M059J (cell line): ENCODE measurements at places on chromosomes 16 and 17. TPM values are rescaled to one million over a fixed set of nuclear protein-coding genes. Genes with fewer than 3 reads are reported as not detected.
A peak's percentile ranks its signal among the peaks of the same experiment; 100 is the strongest.

CCDC40 gene
- 0.94 and 1.3 TPM in 2 replicates for total RNA-seq

SDR42E1 gene
- 0.64 and 1.3 TPM in 2 replicates for total RNA-seq

TMEM132E gene
- 0.39 and 0.49 TPM in 2 replicates for total RNA-seq

CHST4 gene
- total RNA-seq = 0.05 TPM in 1 of 2 replicates, not detected in the other

TMEM204 gene
- total RNA-seq = not detected in 2 replicates

DOC2A gene
- 0.52 and 0.62 TPM in 2 replicates for total RNA-seq

TANGO6 gene
- total RNA-seq = 7.8 and 19.7 TPM in 2 replicates

KRT33A gene
- 0.17 TPM in 1 of 2 replicates, not detected in the other for total RNA-seq

GDPD1 gene
- 2.9 TPM in 1 of 2 replicates, not detected in the other for total RNA-seq

KRT23 gene
- not detected in 2 replicates for total RNA-seq

DNA sequence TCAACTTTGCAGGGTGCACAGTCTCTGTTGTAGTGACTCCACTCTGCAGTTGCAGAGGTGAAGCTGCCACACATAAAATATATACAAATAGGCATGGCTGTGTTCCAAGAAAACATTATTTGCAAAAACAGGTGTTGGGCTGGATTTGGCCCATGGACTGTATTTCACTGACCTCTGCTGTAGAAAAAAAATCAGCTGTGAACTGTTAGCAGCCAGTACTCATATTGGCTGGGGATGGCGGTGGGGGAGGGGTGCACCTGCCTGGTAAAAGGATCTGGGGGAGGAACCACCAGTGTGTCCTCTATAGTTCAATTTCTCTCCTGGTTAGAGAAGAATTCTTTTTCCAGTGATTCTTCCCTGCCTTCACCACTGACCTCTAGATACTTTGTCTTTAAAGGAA, 50.0 kb downstream of the SHISA9 start:
- DNase-seq = no peak

DNA sequence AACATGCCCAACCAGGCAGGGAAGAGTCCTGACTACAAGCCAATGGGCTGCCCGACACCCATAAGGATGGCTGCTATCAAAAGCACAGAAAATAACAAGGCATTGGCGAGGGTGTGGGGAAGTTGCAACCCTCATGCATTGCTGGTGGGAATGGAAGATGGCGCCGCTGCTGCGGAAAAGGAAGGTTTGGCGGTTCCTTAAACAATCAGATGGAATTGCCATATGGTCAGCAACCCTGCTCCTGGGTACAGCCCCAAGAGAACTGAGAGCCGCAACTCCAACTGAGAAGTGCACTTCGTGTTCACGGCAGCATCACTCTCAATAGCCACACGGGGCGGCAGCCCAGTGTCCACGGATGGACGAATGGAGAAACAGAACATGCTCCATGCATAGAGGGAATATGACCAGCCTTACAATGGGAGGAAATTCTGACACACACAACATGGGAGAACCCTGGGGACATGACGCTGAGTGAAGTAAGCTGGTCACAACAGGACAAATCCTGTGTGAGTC, 193.3 kb downstream of the RBFOX3 start:
- no peak for DNase-seq

DNA sequence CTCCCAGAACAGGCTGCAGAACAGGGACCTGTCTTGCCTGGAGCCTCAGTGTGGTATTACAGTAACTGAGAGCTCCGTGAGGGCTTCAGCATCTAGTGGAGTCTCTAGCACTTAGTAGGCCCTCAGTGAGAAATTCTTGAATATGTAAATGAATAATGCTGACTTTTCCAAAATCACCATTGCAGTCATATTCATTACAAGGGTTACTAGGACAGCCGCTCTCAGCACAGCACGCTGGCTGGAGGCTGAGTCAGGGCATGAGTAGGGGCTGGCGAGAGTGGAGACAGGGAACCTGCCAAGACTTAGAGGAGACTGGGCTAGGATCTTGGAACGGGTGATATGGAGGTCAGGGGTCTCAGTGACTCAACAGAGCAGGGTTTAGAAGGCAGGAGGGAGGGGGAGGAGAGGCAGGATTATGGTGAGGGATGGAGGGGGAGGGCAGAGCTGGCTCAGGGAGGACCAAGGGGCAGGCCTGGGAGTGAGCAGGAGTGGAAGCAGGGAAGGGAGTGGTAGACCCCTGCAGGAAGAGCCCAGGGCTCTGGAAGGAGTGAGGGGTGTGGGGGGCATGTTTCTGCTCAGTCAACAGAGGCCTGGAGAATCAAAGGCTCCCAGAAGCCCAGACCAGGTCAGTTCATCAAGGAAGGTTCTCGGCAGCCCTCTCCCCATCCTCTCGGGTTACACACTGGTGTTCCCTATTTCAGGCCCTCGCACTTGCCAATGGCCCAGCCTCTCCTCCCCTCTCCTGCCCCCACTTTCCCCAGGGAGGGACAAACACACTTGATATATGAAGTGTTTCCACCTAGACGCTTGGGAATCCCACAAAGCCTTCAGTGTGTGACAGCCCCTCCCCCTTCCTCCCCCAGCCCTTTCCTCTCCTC, 42.3 kb downstream of the FZD2 start:
- DNase-seq = peak; percentile 96

GRCh38 chr17:69286257-69286656, 40.7 kb downstream of the ABCA5 start:
- no peak for DNase-seq

- peak; percentile 80 for DNase-seq
Observed at GRCh38 chr16:57185446-57185944, 344 bp downstream of the PSME3IP1 start.

- peak; percentile 37 for DNase-seq
Observed at GRCh38 chr16:87922250-87922871, 14.0 kb downstream of the CA5A start.

DNA sequence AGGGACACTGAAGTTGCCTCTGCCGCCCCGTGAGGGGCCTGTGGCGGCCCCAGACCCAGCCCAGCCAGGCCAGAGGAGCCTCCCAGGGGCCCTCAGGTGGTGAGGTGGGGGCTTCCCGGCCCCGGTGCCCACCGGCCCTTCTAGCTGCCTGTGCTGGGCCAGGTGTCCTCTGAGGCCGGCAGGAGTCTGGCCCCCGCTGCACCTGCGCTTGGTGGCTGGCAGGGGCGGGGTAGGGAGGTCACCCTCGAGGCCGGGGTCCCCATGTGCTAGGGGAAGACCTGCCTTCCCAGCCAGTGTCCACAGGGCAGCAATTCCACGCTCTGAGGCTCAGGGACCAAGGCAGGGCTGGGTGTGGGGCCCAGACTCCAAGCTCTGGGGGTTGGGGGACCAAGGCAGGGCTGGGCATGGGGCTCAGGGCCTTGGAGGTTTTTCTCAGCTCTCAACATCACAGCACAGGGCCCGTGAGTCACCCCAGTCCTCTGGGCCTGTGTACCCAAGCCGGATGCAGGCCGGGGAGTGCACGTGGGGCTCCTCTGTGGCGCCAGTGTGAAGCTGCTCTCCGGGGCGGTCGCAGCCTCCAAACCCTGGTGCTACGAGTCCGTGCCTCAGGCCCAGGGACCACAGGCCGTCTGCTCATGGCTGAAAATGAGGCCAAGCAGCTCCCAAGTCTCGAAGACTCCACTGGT, 1.3 kb upstream of the CCDC154 start:
- DNase-seq = no peak

DNA sequence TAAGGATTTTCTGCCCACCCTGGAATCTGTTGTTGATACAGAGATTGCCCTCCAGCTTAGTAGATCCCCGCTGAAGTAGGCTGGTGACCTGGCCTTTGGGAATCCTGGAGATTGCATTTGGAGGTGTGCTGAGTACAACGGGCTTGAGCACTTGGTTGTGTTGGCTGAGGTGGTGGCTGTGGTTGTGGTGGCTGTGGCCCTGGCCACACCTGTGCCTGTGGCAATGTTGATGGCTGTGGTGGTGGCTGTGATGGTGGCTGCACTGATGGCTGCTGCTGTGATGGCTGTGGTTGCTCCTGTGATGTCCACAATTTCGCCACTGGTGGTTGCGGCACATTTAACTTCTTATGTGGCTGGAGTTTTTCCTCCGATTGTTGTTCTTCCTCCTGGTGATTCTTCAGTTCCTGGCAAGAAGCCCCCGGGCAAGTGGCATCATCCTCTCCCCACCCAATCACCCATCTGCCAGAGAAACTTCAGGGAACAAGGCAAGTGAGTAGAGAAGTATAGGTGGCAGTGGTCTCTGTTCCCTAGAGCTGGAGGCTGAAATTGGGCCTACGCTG, 4.2 kb downstream of the CCDC200 start:
- DNase-seq = no peak

DNA sequence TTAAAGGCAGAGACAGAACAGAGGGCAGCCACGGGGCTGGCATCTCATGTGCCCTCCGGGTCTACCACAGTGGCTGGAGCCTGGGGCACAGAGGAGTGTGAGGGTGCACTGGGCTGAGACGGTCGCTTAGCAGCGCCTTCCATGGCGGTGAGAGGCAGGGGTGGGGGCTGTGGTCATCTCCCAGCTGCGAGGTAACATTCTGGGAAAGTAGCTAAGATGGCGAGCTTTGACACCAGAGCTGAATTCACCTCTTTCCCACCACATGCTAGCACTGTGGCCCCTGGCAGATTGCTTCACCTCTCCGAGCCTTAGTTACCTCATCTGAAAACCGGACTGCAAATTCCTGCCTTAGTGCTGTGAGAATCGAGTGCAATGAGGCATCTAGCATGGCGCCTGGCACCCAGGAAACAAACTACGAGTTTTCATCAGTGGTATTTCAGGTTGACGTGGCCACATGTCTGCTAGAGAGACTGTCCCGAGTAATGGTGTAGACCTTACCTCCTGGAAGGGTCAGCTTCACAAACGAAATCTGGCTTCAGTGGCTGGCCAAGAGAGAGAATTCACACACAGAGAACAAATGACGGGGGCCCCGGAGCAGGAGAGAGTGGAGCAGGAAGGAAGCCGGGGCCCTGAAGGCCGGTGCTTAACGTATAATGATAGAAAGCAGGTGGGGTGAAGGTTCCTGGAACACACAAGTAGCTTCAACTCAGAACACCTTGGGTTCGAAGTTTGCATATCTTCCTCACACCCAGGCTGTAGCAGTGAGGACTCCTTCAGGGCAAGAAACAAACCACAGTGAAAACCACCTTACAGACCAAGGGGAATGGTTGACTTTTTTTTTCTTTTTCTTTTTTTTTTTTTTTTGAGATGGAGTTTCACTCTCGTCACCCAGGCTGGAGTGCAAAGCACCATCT, 63.9 kb upstream of the RPH3AL start:
- no peak for DNase-seq

- DNase-seq = peak; percentile 53
Observed at GRCh38 chr17:64146418-64147109, 16.6 kb upstream of the ERN1 start.

DNA sequence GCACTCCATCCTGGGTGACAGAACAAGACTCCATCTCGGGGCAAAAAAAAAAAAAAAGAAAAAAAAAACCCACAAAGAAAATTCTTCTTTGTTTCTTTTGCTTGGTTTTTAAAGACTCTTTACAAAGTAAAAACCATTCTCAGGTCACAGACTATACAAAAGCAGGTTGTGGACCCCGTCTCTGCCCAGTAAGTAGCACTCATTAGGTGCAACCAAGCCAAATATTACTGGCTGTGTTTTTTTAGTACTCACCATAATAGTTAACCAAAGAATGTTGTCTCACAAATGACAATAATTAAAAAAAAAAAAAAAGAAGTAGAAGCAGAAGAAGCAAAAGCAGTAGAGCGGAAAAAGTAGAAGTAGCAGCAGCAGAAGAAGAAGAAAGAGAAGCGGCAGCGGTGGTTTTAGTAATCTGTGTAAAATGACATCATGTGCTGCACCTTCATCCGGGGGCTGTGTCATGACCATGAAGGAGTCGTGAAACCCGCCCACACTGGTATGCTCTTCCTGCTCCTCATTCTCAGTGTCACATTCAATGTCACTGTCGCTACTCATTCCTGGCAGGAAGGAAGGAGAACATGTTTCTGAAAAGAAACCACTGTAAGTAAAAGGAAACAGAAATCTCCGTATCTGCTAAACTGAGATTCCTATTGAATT, 105.4 kb downstream of the TRIM37 start:
- peak; percentile 83 for DNase-seq

DNA sequence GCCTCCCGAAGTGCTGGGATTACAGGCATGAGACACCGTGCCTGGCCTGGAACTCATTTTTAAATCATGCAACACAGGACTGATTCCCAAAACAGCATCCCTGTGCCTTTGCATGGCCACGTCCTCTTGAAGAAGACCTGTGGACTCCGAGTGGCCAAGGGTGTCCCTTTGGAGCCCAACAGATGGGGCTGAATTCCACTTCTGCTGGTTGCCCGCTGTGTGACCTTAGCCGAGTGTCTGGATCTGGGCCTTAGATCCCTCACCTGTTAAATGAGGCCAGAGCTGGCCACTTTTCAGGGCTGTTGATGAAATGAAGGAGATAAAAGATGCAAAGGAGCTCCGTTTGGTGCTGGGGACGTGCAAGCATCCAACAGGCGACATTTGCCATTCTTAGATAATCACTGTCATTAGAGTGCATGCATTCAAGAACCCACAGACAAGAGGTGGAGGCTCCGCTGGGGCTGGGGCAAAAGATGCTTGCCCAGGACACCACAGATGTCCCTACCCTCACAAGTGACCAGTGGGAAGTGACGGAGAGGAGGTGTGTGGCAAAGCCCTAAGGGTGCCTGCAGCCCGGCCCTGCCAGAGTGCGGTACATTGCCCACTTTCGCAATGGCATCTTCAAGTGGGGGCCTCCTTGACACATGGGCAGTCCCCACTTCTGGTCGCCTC, 354.1 kb upstream of the TNRC6C start:
- no peak for DNase-seq

GRCh38 chr16:55508271-55508921, 476 bp upstream of the LPCAT2 start:
- no peak for DNase-seq

DNA sequence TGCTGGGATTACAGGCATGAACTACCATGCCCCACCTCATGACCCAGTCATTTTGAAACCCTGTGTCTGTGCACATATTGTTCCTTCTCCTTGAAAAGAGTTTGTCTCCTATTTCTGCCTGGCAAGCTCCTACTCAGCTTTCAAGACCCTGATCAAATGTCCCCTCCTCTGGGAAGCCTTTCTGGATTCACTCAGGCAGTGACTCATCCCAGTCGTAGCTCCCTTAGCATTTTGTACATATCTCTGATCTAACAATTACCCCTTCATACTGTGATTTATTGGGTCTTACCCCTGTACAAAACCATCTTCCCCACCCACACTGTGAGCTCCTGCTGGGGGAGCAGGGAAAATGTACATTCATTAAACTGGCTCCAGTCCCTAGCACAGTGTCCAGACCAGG, 18.1 kb upstream of the ABCC12 start:
- no peak for DNase-seq

- DNase-seq = no peak
Observed at GRCh38 chr17:8188263-8188839, 1.6 kb downstream of the BORCS6 start.

GRCh38 chr16:15949210-15950160, at the start of gene ABCC1:
Gene ABCC1, plus strand, starts transcription at chr16:15949616. Its CDS starts 136 bp downstream, at chr16:15949752.
- DNase-seq = peak; percentile 40
